ENCODE measurements at places on chromosomes 7 and 10. TPM values are rescaled to one million over a fixed set of nuclear protein-coding genes. Genes with fewer than 3 reads are reported as not detected.

The AVPI1 gene
- total RNA-seq = 4.4 TPM

The OGDHL gene
- not detected for total RNA-seq

The ACTL6B gene
- not detected for total RNA-seq

The GPR26 gene
- total RNA-seq = not detected

The NPC1L1 gene
- total RNA-seq = not detected

All from psoas muscle (tissue), 8 donors.